ENCODE measurements at places on chromosomes 7 and 10.

DNA sequence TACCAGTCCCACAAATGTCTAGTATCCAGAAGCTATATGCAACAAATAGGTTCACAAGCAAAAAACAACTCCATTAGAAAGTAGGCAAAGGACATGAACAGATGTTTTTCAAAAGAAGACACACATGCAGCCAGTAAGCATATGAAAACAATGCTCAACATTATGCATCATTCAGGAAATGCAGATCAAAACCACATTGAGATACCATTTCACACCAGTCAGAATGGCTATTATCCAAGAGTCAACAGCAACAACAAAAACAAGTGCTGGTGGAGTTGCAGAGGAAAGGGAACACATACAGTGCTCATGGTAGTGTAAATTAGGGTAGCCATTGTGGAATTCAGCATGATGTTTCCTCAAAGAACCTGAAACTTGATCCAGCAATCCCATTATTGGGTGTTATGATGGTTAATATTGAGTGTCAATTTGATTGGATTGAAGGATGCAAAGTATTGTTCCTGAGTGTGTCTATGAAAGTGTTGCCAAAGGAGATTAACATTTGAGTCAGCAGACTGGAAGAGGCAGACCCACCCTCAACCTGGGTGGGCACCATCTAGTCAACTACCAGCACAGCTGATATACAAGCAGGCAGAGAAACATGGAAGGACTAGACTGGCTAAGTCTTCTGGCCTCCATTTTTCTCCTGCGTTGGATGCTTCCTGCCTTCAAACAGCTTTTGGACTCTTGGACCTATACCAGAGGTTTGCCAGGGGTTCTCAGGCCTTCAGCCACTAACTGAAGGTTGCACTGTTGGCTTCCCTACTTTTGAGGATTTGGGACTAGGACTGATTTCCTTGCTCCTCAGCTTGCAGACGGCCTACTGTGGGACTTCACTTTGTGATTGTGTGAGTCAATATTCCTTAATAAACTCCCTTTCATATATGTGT, 218.4 kb upstream of the SEMA3D start:
- DNase-seq, result no peak

DNA sequence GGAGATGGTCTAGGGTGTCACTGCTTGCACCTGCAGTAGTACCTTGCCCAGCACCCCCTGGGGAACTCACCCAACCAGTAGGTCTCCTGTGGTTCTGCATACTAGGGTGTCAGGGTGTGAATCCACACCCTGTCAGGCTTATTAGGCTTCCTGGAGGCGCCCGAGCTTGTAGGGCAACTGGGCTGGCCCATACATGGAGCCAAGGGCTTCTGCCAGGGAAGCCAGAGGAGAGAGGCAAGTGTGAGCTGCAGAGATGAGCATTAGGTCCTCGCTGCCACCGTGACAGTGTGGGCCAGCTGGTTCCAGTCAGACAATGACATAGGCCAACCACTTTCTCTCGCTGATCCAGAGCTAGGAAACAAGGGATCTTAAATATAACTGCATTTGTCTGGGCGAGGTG, 11.2 kb downstream of the MXI1 start:
- no peak for DNase-seq

GRCh38 chr10:112948196-112948595, 1.9 kb upstream of the TCF7L2 start:
- DNase-seq, result no peak

GRCh38 chr7:101884671-101885596, 67.5 kb downstream of the CUX1 start:
- DNase-seq, result no peak

GRCh38 chr10:84510121-84510520, 181.7 kb downstream of the CCSER2 start:
- peak; percentile 30 for DNase-seq

GRCh38 chr7:90187507-90188050, 24.0 kb upstream of the STEAP2 start:
- DNase-seq, result no peak

- no peak for DNase-seq
Measured at GRCh38 chr10:14184841-14185315, 145.8 kb downstream of the FRMD4A start.

- DNase-seq, result no peak
Measured at GRCh38 chr10:132914732-132915131, 27.6 kb downstream of the CFAP46 start.

DNA sequence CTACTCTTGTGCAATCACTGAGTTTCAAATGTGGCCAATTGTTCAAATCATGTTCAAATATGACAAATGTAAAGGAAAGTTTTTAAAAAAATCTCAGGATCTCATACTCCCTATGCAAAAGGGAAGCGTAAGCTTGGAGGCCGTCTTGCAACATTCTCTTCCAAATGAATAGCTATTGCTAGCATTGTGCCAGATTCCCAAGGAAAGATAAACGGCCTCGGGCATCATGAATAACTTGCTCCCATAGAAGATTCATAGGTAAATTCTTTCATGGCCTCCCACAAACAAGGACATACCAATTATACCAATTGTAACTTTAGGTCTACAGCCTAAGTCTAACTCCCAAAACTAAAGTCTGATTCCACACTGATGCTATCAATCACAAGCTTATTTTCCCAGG, 416.9 kb downstream of the THSD7A start:
- DNase-seq, result no peak

- peak; percentile 65 for DNase-seq
Measured at GRCh38 chr10:2968401-2969058, 98.8 kb upstream of the PFKP start.

DNA sequence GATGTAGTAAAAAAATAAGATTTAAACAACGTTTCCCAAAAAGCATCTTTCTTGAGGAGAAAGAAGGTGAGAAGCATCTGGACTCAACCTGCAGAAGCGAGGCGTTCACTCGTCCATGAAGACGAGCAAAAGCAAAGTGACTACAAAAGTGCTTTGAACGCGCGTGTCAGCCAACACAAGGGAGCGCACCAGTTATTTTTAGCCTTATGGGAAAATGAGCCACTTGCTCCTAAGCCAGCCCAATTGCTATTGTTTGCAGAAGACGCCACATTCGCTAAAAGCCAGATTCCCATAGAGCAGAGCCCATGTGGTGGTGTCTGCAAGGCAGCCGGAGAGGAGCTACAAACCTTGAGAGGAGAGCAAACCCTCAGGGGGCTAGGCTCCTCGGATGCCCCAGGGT, 122.5 kb downstream of the FAM53B start:
- no peak for DNase-seq

- DNase-seq, result no peak
Measured at GRCh38 chr7:901041-901387, 24.7 kb downstream of the GET4 start.

- no peak for DNase-seq
Measured at GRCh38 chr7:130822642-130823041, 88.6 kb upstream of the KLF14 start.

- DNase-seq, result no peak
Measured at GRCh38 chr7:42930889-42931288, 1.1 kb downstream of the PSMA2 start.

DNA sequence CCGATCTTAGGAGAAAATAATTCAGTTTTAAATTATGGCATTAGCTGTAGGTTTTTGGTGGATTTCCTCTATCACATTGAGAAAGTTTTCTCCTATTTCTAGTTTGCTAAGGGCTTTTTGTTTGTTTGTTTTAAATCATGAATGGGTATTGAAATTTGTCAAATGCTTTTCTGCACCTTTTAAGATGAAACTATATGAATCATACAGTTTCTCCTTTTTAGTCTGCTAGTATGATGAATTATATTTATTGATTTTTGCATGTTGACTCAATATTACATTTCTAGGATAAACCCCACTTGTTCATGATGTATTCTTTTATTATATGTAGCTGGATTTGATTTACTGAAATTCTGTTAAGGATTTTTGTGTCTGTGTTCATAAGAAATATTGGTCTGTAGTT, 70.3 kb upstream of the PIP4K2A start:
- DNase-seq, result no peak

DNA sequence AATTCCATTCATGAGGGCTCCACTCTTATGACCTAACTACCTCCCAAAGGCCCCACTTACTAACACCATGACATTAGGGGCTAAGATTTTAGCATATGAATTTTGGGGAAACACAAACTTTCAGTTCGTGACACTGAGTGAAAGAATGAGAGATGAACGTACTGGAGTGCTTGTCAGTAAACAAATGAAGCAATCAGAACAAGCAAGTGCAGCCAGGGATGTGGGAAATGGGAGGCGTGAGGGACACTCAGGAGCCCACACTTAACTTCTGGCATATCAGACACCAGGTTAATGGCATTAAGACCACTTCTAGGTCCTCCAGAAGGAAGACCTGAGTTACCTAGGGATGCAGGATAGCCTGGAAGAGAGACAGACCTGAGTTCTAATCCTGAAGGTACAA, 2.3 kb upstream of the MDFIC start:
- no peak for DNase-seq

- DNase-seq, result no peak
Measured at GRCh38 chr10:131186547-131187253, 124.8 kb downstream of the TCERG1L start.

- DNase-seq, result no peak
Measured at GRCh38 chr7:92504563-92504962, 23.8 kb downstream of the PEX1 start.

DNA sequence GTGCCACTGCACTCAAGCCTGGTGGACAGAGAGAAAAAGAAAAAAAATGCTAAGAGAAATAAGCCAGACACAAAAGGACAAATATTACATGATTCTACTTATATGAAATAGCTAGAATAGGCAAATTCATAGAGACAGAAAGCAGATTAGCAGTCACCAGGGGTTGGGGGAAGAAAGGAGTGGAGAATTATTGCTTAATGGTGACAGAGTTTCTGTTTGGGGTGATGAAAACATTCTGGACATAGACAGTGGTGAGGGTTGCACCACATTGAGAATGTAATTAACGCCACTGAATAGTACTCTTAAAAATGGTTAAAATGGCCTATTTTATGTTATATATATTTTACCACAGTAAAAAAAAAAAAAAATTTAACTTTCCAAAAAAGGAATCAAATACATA, 6.4 kb upstream of the NT5C2 start:
- DNase-seq, result no peak

GRCh38 chr10:76306856-76307255, 875.4 kb downstream of the LRMDA start:
- peak; percentile 76 for DNase-seq

DNA sequence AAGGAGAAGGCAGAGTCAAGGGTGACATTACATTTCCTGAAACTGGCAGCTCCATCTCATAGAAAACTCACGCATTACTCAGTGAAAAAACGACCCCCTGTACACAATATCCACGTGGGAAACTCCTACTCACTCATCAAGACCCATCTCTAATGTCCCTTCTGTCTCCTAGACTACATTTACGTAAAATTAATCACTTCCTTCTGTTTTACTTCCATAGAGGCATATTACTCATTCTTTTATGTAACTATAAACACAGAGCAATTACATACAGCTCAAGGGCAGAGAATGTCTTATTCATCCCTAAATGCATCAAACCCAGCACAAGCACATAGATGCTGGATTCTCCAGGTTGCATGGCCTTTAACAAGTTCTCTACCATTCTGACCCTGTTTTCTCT, 281.8 kb downstream of the KCNMA1 start:
- DNase-seq, result peak; percentile 81

DNA sequence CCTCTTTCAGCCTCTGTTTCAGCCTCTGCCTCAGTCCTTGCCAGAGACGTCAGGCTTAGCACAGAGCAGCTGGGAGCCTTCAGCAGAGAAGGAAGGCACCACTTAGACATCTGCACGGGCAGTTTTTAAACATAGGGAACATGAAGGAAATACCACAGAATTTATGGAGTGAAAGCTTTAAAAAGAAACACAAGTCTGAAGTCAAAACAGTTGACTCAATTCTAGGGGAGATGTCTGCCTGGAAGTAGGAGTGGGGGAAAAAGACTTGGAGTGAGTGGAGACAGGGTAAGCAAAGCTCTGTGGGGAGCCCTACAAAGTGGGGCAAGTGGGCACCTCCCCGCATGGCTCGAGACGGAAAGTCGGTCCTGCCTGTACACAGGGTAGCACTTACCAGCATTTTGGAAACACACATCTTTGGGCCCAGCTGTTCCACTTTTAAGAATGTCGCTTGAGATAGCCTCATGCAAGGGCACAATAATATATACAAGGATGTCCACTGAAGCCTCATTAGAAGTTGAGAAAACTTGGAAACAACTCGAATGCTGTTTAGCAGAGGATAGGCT, 5.0 kb upstream of the TBXAS1 start:
- no peak for DNase-seq

DNA sequence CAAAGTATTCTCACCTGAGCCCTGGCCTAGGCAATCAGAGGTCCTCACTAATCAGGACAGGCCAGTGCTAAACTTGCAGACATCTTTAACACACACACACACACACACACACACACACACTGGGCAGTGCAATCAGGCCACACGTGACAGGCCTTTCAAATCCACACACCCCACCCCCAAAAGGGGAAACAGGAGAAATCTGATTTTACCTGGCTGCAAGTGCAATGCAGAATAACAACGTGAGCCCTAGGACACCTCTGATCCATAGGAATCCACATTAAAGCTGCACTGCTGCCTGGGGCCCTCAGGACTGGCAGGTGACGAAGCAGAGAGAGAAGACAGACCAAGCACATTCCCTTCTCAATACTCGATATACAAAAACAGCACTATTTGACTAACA, 218.9 kb downstream of the FAM107B start:
- DNase-seq, result no peak

DNA sequence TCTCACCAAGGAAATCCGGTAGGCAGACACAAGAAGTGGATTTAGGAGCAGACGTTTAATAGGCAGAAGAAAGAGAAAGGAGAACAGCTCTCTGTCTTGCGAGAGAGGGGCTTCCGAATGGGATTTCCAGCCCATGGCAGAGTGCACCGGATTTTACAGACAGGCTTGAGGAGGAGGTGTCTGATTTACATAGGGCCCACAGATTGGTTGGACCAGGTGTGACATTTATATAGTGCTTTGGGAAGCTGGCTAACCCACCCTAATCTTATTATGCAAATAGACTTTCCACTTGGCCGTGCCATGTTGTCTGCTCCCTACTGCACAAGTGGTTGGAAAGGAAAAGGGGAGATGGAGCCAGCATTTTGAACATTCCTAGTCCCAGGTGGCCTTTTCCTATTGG, 57.8 kb downstream of the ANKMY2 start:
- DNase-seq, result no peak

DNA sequence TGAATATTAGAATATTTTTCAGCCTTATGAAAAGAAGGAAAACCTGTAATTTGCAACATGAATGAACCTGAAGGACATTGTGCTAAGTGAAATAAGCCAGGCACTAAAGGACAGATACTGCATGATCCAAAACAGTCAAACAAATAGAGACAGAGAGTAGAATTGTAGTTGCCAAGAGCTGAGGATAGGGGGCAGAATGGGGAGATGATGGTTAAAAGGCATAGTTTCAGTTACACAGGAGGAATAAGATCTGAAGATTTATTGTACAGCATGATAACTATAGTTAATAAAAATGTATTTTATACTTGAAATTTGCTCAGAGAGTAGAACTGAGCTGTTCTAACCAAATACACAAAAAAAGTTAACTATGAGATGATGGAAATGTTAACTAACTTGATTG, 149.0 kb upstream of the TMEM106B start:
- DNase-seq, result no peak

- DNase-seq, result no peak
Measured at GRCh38 chr7:91064938-91065337, 199.3 kb upstream of the FZD1 start.

GRCh38 chr7:147586526-147586925, 1004.0 kb upstream of the C7orf33 start:
- DNase-seq, result no peak
